Stimulated activated CD4-positive, alpha-beta T cell treated with anti-CD3 and anti-CD28 coated beads, TNF-alpha, amount 100 ng/mL, for 24 hours (primary cell): ENCODE measurements at places on chromosomes 12 and 14.

- no peak for DNase-seq
Observed at GRCh38 chr14:92984082-92984788, 61.3 kb downstream of the CHGA start.

- no peak for DNase-seq
Observed at GRCh38 chr12:49728446-49728845, 12.9 kb upstream of the TMBIM6 start.

- DNase-seq: no peak
Observed at GRCh38 chr14:50936016-50936340, 8.3 kb downstream of the PYGL start.

DNA sequence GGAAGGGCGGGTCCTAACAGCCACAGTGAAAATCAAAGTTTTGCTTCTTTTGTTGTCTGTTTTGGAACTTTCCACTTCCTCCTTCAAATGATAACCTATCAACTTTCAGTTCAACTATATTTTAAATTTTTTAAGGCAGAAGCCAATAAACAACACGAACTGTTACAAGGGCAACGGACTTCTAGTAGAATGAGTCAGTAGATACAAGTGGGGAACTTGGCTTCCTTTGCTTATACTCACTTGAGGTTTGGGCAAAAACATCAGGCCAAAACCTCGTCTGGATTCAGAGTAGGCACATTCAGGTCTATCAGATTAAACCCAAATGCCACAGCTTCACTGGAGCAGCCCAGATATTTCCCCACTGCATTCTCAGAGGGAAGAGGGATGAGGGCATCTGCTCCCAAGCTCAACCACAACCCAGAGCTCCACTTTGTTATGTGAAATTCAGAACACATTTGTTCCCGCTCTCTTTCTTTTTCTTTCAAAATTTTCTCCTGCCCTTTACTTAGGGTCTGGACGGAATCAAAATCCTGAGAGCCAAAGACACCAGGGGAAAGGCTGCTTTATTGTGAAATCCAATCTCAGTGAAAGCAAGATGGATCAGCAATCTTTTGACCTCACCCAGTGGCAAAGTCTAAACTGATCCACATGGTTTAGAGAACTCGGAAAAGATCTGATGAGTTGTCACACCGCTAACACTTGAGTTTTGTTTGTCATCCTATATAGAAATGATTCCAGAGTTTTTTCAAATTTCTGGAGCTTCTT lies 152.5 kb upstream of the BTG1 start:
- no peak for DNase-seq

DNA sequence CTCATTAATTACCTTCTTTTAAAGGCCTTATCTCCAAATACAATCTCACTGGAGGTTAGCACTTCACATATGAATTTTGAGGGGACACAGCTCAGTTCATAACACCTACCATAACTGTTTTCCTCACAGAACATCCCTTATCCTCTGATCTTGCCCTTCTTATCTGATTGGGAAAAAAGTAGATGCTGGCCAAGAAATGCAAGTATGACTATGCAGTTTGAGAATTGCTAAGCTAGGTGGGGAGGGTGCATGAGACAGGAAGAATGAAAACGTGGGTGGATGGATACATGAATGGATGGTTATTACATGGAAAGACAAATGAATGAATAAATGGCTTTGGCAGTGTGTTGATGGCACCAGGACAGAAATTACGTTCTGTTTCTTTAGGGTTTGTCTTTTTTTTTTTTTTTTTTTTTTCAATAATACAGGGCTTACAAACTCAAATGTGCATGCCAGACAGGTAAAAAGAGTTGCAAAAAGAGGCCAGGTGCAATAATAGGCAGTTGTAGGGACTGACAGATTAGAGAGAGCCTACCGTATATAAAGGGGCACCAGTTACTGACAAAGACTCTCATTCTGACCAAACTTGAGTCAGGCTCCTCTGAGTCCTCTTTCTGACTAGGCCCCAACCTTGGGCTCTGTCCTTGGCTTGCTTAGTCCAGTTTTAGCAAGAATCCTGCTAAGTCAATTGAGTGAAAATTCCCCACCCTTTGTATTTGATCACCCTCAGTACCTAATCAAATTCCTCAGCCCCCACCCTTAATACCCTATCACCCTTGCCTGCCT lies 304.9 kb downstream of the ZFP36L1 start:
- DNase-seq: no peak

- DNase-seq: no peak
Observed at GRCh38 chr12:1050059-1050707, 59.2 kb downstream of the ERC1 start.

DNA sequence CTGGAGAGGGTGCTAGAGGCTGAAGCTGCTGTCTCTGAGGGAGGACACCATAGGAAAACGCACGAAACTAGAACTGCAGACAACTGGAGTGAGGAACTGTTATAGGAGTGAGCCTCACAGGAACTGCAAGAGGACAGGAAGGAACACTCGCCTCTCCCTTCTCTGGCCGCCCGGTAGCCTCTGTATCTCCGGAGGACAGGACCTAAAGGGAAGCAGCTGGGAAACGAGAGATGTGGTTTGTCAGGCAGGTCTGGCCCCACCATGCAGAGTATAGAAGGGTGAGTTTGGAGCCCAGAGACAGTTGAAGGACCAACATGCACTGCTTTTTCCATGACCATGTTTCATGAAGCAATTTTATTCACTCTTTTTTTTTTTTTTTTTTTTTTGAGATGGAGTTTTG lies 127.3 kb downstream of the EFCAB11 start:
- no peak for DNase-seq

DNA sequence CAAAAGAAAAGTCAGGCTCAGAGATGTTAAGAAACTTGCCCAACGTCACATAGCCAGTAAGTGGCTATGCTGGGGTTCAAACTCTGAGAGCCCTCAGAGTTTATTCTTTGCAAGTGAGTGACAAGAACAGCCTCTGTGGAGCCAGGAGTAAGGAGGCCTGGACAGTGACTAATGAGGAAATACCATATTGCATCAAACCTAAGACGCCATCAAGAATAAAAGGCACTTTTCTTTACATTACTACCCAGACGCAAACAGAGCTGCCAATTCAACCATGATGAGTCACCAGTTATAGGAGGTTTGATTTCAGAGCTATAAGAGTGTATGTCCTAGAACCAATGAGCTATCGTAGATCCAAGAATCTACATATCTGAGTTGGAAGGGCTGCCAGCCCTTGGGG lies 9.4 kb downstream of the TNFRSF1A start:
- no peak for DNase-seq

DNA sequence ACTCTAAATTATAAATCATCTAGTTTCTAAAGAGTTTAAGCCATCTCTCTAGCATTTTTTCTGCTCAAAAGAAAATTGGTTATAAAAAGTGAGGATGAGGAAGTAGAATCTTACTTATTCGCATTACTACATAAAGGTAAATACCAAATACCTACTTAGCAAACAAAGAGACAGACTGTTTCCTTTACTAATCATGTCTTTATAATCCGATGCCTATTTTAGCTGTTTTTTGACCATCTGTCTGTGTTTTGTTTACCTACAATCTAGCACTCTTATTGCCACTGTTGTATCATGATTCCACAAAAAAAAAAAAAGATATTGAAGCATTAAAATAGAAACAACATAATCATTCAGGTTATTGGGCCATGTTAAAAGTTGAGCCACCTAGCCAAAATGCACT lies 396.2 kb downstream of the PAWR start:
- DNase-seq: no peak

DNA sequence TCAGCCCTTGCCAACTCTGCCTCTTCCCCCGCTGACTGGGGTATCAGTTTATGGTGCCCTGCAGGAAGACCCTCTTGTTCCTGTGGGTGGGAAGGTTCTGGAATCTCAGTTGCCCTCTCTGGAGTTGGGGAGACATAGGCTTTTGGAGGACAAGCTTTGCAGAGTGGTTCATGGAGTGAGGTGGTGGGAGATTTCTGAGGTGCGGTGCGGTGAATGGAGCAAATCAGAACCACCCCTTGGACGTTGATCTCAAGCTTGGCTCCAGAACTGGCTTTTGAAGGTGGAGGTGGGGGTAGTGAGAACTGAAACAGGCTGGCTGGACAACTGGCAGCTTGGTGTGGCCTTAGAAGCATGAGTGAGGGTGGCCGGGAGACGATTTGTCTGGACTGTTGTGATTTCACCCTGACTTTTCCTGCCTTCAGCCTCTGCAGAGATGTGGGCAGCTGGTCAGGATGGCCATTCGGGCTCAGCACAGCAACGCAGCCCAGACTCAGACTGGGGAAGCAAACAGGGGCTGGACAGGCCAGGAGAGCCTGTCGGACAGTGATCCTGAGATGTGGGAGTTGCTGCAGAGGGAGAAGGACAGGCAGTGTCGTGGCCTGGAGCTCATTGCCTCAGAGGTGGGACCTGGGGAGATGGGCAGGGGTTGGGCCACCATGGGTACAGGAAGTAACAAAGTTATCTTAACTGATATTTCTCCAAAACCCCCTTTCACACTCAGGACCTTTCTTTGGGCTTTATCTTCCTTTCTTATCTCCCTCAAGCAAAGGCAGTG lies 1.1 kb downstream of the SHMT2 start:
- no peak for DNase-seq

- DNase-seq: no peak
Observed at GRCh38 chr14:21220874-21221477, 48.3 kb downstream of the HNRNPC start.

GRCh38 chr12:82838131-82838551 lies 151.4 kb downstream of the TMTC2 start:
- DNase-seq: no peak

- no peak for DNase-seq
Observed at GRCh38 chr14:36518586-36519430, 1.2 kb downstream of the NKX2-1 start.

- no peak for DNase-seq
Observed at GRCh38 chr12:127728285-127728684, 538.7 kb upstream of the TMEM132C start.

DNA sequence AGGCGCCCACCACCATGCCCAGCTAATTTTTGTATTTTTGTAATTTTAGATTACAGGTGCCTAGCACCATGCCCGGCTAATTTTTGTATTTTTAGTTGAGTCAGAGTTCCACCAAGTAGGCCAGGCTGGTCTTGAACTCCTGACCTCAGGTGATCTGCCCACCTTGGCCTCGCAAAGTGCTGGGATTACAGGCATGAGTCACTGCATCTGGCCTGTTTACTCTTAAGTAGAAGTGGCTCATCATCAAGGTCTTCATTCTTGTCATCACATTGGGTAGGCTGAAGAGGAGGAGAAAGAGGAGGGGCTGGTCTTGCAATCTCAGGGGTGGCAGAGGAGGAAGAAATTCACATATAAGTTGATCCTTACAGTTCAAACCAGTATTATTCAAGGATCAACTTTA lies 152.4 kb upstream of the ATP2B1 start:
- no peak for DNase-seq

DNA sequence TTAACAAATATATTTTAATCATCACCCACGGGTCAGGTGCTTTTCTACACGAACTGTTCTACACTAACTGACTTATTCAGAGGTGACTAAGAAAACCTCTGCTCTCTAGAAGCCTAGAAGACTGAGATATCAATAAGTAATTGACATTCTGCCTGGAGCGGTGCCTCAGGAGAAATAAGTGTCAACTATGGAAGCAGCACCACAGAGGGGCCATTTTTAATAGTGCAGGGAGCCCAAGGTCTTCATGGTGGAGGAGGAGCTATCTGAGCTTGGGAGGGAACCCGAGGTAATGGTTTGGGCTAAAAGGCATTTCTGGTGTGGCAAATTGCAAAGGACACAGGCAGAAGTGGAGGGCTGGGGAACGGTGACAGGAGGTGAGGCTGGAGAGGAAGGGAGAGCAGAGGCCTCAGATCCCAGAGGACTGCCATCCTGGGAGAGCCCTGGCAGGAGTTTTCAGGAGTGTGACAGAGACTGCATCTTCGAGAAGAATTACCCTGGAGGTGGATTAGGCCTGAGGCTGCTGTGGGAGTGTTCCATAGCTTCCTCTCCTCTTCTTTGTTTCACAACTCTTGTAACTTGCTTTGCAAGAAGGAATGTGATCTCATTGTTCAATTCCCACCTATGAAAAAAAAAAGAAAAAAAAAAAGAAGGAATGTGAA lies 123.1 kb downstream of the NPAS3 start:
- no peak for DNase-seq

DNA sequence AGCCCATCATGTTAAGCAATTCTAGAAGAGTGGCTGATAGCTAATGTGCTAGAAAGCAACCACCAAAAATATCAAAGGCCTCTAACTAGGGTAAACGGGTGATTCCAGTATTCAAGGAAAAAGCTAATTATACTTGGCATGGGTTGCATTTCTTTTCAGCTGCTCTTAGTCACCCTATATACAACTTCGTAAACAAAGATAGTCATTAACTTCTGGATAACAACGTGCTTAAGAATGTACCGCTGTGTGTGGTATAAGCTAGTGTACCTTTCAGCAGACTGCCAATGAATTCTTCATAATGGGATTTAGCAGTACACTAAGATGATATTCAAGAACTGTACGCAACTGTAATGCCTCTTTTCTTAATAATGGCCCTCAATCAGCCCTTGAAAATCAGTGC lies 42.2 kb upstream of the SLC6A13 start:
- DNase-seq: no peak

DNA sequence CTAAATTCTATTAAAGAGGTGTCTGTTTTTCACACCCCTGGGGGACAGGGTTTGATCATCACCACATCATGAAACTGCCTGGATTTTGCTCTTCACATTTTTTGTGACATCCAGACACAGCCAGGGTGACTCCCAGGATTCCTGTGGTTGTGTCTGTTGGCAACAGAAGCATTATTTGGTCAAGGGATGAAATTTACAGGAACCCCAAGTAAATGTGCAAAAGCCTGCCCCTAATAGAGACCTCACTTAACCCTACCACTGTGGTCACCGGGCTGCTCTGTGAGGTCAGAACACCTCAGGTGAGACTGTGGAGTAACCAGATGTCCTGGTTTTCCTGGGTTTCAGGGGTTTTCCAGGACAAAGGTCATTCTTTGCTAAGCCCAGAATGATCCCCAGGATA lies 103.8 kb downstream of the DAD1 start:
- no peak for DNase-seq

GRCh38 chr14:51395361-51395849 lies 155.4 kb downstream of the TMX1 start:
- DNase-seq: no peak

- no peak for DNase-seq
Observed at GRCh38 chr12:119683413-119683812, 15.5 kb downstream of the PRKAB1 start.

- DNase-seq: no peak
Observed at GRCh38 chr12:53051058-53051880, 1.4 kb downstream of the TNS2 start.

- DNase-seq: no peak
Observed at GRCh38 chr12:6347367-6348338, 5.8 kb upstream of the TNFRSF1A start.
